ENCODE measurements at places on chromosomes 2 and 18.

DNA sequence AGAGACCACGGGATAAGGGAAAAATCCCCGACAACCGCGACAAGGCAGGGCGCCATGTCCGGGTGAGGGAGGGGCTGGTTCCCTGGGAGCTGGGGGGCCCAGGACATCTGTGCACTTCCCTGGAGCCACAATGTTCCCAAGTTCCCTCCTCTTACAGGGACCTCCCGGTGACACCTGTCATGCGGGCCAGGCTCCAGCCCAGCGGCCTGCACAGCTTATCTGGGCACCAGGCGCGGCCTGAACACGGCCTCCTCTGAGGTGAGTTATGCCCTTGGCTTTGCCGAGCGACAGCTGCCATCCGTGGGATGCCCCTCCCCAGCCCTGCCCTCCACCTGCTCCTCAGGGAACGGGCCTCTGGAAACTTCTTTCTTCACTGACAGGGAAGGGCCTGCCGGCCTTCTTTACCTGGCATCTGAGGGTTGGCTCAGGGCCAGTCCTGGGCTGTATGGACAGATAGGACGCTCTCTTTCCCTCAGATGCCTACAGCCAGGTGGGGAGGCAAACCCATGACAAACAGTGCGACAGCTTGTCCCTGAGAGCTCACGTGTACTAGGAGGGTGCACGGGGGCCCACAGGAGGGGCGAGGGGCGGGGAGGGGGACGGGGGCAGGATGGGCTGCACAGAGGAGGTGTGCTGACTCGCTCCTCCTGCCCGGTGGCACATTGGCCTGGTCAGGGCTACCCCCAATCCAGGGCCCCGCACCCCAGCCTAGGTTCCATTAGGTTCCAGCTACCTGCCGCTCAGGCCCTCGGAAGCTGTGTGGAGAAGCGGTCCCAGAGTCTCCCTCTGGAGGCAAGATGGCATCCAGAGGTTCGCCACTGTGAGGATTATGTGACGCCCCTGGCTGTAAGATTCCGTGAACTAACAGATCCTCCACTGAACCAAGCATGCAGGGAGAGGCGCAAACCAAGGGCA, 34.9 kb upstream of the HPCAL1 start:
- no peak for DNase-seq

DNA sequence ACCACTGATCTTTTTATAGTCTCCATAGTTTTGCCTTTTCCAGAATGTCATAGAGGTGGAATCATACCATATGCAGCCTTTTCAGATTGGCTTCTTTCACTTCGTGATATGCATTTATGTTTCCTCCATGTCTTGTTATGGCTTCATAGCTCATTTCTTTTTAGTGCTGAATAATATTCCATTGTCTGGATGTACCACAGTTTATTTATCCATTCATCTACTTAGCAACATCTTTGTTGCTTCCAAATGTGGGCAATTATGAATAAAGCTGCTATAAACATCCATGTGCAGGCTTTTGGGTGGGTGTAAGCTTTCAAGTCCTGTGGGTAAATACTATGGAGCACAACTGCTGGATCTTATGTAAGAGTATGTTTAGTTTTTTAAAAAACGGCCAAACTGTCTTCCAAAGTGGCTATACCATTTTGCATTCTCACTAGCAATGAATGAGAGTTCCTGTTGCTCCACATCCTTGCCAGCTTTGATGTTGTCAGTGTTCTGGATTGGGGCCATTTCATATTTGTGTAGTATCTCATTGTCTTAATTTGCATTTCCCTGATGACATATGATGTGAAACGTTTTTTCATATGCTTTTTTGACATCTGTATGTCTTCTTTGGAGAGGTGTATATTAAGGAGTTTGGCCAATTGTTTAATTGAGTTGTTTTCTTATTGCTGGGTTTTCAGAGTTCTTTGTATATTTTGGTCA, 20.6 kb downstream of the STPG4 start:
- DNase-seq = no peak

DNA sequence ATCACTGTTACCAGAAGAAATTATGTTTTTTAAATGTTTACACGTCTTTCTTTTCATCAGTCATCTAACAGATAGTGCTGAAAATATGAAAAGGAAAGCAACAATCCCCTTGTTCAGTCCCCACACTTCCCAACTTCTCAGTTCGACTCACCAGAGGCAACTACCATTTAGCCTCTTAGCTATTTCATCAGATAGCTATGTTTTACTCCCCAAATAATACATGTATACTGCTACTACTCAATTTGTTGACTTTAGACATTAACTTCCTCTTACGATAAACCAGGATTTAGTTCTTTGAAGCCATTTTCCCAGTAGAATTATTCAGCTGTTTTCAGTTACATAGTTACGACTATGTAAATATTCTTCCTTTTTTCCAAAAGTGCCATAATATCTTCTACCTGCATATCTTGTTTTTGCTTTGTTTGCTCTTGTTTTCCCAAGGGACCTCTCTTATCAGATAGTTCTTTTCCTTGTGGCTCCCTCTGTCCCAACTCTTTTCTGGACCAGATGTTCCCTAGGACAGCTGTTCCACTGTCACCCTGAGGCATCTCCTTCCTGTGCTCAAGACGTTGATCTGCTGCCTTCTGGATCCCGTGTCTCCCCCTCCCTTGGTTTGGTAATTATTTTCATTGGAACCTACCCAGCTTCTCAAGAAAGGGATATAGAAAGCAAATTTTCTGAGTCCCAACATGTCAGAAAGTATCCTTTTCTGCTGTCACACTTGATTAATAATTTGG, 289.3 kb upstream of the TANK start:
- DNase-seq = no peak

DNA sequence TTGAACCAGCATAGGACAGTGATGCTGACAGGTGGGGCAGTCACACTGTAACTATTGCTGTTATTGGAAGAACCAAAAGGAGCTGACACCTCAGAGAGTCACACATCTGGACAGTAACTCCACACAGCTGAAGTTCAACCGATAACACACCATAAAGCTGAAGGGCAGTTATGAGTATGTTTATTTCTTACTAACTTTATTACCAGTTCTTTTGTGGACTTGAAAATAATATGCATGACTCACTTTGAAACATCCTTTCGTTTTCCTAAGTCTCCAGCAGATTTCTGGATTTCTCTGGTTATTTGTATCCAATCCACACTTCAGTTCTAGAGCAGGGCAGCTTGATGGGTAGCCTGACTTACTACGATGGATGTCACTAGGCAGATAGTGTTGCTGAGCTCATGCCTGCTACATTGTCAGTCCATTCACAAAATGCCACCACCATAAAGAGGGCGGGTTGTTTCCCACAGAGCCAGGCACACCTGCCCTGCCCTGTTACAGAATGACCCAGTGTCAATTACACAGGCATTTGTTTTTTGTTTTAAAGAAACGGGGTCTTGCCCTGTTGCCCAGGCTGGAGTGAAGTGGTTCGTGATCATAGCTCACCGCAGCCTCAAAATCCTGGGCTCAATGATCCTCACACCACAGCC, 8.4 kb upstream of the AGBL5 start:
- no peak for DNase-seq

DNA sequence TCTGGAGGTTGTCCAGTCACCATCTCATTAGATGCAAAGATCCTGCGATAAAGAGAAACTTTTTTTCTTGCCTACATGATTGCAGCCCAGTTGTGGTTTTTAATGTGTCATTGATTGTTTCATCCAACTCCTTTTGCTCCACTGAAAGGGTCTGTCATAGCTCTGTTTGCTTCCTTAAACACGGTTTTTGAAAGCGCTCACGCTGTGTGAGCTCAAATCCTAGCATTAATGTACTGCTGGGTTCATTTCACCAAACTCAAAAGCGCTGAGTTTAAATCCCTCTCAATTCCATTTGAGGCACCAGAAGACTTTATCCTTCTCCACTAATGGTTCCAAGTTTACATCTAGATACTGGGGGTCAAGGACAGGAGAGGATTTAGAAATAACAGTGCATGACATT, 53.6 kb downstream of the CDK15 start:
- no peak for DNase-seq

GRCh38 chr18:76589316-76589715, 94.3 kb upstream of the ZNF516 start:
- no peak for DNase-seq

DNA sequence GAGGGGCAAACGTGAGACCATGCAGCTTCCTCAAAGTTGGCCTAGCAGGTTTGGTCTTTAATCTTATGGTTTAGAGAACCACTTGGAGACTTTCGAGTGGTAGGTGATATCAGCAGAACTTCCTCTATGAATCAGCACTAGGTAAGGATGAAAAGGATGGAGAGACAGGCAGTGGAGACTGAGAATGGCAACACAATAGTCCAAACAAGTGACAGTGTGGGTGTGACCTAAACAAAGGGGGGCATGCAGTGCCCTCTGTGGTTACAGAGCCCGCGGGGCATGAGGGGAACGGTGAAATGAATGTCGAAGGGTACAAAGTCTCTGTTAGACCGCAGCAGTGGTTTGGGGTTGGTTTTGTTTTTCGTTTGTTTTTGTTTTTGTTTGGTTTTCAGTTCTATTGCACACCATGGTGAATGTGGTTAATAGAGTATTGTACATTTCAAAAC, 143.9 kb downstream of the L3MBTL4 start:
- DNase-seq = no peak

- DNase-seq = no peak
Measured at GRCh38 chr2:101827246-101827645, 129.7 kb downstream of the MAP4K4 start.

DNA sequence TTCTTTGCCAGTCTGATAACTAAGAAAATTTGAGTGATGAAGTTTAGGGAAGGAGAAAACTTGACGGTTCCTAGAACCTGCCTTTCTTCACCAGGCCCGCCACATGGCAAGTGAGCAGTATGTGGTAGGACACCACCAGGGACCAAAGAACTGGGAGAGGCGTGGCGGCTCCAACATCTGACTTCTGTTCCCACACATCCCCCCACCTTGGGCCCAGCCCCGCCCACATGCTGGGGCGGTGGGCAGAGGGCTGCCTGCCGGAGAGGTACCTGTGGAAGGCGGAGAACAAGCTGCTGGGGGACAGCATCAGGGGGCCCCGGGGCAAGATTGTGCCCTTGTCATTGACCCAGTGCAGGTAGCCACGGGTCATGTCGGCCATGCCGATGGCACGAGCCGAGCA, 75.0 kb downstream of the EMILIN2 start:
- DNase-seq = no peak

DNA sequence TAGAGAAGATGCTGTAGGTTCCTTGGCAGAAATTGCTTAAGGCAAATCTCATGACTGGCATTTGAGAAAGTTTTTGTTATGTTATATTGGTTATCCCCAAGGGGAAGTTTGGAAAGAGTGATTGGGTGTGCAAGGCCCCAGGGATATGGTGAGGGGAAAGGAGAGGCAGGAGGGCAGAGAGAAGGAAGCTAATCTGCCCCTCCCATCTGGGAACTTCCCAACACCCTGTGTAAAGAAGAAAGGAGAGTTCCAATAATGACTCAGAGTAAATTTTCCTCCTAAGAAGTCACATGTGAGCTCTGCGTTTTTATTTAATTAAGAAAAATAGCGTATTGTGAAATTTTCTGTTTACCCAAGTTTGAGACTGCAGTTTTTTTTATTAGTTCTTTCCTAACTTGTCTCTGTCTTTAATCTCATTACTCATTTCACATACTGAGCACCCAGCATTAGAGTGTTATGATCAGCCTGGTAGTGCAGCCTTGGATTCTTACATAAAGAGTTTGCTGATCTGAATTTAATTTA, 3.1 kb upstream of the KYNU start:
- no peak for DNase-seq

DNA sequence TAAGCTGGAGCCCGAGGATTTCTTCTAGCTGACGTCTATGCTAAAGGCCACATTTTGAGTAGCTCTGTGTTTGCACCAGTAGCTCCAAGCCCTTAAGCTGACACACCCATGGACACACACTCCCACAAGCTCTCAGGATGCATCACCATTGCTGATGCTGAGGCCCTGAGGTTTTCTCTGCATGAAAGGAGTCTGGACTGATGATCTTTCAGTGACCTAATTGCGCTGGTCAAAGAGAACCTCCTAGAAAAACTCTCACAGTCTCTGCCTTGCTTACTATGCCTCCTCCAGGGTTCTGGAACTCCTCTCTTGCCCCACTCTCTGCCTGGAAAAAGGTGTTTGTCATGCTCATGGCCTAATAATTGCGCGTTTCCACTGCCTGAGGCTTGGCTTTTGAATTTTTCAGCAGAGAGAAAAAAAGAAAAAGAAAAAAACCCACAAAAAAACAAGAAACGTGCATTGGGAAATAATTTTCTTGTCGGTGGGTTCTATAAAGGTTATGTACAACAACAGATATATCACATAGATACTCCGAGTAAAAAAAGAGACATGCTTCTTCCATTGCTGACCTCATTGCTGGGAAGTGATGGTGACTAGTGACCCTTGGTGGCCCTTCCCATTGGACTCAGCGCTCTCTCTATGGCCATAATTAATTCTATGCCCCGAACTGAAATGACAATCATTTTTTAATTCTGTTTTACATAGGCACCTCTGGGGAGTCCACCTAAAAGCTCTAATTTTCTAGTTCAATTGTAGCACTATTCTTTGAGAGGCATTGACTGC, 297.0 kb downstream of the TDRD15 start:
- no peak for DNase-seq

DNA sequence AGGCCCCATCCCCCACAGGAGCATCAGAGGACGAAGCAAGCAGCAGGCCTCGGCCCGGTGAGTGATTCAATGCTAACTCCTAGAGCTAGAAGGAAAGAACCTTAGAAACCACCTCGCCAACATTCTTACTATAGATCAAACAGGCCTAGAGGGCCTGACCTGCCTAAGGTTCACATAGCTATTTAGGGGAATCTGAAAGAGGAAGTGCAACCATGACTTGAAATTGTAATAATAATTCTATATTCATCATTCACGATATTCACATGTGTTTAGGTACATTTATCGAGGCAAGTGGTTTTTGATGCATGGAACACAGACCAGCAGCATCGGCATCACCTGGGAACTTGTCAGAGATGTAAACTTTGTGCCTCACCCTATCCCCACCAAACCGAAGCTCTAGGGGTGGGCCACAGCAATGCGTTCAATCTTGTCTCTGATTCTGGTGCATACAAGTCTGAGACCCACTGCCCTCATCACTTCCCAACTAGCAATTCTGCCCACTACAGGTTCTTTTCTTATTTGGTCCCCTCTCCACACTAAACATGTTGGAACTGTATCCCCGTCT, 78.0 kb upstream of the DNMT3A start:
- no peak for DNase-seq

All from HuH-7.5 (cell line).